ENCODE measurements at places on chromosomes 13 and 19.

DNA sequence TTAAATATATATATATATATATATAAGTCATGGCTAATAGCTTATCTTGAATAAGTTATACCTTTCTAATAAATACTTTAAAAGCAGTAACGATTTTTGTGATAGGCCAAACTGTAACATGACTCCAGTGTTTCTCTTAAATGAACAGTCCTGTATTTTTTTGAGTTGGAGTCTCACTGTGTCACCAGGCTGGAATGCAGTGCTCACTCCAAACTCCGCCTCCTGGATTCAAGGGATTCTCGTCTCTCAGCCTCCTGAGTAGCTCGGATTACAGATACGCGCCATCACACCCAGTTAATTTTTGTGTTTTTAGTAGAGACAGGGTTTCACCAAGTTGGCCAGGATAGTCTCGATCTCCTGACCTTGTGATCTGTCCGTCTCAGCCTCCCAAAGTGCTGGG is 814.2 kb upstream of the SLITRK5 start:
- no peak for DNase-seq

GRCh38 chr19:41427647-41428480 is 690 bp upstream of the B3GNT8 start:
- DNase-seq = no peak

DNA sequence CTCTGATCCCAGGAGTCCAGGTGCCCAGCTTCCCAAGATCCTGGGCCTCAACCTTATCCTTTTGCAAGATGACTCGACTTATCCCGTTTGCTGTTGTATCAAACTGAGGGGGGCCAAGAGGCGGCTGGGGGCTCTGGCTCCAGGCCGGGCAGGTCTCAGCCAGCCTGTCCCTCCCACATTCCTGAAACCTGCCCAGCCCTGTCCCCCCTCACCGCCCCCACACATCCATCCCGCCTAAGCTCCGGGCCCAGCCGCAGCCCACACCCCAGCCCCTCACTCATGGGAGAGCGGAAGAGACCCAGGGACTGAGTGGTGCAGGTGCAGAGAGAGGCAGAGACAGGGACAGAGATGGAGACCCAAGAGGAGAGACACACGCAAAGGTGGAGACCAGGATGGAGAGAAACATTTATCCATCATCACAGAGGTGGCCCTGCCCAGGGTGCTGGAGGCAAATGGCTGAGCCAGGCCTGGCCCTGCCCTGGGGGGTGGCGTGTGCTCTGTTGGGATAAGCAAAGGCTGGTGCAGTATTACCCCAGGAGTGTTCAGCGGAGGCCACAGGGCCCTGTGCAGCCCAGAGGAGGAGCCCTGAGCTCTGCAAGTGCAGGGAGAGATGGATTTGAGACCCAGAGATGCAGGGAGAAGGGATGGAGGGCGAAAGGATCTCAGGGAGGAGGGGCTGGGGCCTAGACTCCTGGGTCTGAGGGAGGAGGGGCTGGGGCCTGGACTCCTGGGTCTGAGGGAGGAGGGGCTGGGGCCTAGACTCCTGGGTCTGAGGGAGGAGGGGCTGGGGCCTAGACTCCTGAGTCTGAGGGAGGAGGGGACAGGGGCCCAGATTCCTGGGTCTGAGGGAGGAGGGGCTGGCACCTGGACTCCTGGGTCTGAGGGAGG is 1.6 kb downstream of the BCAM start:
- no peak for DNase-seq

DNA sequence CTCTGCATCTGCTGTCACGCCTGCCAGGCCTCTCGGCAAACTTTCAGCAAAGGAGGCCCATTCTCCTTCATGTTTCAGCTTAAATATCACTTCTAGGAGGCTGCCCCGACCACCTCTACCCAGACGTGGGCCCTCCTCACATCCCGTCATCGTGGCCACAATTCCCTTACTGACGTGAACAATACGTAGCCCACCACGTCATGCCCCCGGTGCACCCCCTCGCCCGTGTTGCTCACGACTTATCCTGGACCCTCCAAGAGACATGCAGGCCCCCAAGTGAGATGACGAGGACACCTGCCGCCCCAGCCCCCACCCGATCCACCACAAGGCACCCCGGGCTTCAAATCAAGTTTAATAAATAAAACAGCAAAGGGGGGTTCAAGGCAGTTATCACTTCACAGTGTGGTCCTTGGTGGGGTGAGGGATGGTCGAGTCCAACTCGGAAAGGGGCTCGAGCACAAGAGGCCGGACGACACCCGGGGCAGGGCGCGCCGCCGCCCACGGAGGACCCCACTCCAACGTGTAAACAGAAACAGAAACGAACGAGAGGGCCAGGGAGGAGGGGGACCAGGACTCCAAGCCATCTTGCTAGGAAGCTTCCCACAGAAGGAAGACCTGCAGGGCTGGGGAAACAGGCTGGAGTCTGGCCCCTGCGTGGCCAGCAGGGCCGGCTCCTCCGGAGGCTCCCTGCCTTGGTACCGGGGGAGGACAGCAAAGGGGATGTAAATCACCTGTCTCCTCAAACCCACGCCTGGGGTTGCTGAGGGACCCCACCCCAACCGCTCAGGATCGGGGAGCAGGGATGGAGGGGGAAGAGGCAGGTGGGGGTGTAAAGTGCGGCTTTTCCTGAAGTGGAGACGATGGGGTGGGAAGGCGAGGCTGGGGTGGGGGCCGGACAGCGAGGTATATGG is 14.3 kb upstream of the PLPP2 start:
- DNase-seq = no peak

GRCh38 chr13:85709072-85709471 is 90.1 kb downstream of the SLITRK6 start:
- no peak for DNase-seq

DNA sequence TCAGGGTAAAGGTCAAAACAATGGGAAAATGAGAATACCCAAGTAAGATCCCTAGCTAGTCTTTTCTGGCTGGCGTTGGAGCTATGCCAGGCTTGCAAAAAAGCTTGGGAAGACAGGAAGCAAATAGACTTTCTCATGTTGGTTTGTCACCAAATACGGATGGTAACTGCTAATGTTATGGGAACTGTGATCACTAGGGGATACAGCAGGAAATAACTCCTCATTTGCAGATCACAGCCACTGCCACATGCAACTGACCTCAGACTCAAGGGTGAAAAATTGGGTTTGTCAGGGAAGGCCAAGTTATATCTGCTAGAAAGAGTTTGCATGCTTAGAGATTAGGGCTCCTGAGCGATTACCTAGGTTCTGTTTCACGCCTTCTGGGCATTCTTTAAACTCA is 162.9 kb downstream of the NHLRC3 start:
- DNase-seq = no peak

DNA sequence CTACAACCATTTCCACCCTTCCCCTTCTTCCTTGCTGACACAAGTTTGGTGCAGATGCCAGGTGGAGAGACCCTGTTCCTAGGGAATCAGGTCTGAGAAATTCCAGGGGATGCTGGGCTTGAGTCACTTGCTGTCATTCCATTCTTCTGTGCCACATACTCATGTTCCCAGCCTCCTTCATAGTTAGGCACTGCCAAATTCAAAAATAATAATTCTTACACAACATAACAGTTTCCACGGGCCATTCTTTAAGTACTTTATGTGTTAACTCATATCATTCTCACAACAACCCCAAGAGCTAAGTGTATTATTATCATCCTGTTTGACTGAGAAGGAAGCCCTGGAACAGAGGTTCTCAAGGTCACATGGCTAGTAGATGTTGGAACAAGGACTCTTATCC is 27.1 kb upstream of the POMP start:
- DNase-seq = no peak
